ENCODE measurements at places on chromosomes 11 and 22.

- DNase-seq, result peak; percentile 28
Measured at GRCh38 chr11:43573233-43573632, 107.3 kb upstream of the HSD17B12 start.

- no peak for DNase-seq
Measured at GRCh38 chr22:47032956-47033647, 270.7 kb downstream of the TBC1D22A start.

- DNase-seq, result no peak
Measured at GRCh38 chr11:12007769-12008737, at the start of gene DKK3. DKK3 (minus strand) TSS chr11:12008626; CDS start chr11:12008582, 44 bp downstream.

DNA sequence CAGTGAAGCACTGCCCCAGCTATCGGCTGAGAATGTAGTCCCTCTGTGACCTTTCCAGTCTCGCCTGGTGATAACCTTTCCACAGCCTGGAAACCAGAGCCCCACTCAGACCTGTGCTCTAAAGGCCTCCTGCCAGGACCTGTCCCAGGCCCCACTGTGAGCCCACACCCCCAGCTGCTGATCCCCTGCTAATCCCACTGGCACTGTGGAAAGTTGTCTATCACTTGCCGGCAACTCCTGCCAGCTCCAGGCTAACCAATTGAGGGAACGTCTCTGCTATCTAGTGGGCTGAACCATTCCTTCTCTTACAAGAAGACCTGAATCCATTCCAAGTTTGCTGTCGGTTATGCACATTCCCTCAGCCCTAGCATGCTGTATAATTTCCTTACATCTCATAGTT lies 328.2 kb downstream of the FAM181B start:
- no peak for DNase-seq

GRCh38 chr11:94186342-94187203 lies 57.9 kb downstream of the PANX1 start:
- DNase-seq, result no peak

DNA sequence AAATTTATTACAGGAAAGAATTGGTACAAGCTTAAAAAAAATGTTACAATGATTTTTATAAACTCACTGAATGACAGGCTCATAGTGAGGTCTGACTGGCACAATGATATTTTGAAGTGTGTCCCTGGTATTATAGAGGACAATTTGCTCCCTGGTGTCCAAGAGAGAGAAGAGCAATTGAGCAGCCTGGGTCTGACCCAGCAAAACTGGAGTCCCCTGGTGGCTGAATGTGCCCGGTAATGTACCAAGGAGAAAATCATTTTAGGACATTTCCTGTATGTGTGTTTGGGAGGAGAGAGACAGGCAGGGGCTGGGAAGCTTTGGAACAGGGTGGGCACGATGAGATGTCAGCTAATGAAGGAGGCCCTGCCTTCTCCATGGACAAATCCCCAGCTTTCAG lies 125.3 kb downstream of the APOL5 start:
- peak; percentile 51 for DNase-seq

- DNase-seq, result no peak
Measured at GRCh38 chr11:86740628-86741483, 59.5 kb upstream of the PRSS23 start.

DNA sequence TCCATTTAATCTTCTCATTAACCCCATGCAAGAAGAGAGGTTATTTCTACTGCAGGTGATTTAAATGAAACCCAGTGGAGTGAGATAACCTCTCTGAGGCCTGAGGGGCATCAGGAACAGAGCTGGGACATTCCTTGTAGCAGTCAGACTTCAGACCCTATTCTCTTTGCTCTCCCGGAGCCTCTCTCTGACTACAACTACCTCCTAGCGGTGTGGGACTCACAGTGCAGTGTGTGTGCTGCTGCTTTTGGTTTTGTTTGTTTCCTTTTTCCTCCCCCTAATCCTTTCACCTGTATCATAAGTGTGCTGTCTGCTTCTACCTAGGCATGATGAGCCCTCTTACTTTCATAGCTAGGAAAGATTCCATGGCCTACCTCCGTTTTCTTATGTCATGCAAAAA lies 769.6 kb downstream of the NTM start:
- no peak for DNase-seq

GRCh38 chr22:37079158-37079557 lies 27.6 kb downstream of the KCTD17 start:
- DNase-seq, result no peak

- no peak for DNase-seq
Measured at GRCh38 chr11:7630002-7630401, 43.3 kb downstream of the CYB5R2 start.

GRCh38 chr22:40112595-40112994 lies 65.1 kb upstream of the TNRC6B start:
- DNase-seq, result no peak

DNA sequence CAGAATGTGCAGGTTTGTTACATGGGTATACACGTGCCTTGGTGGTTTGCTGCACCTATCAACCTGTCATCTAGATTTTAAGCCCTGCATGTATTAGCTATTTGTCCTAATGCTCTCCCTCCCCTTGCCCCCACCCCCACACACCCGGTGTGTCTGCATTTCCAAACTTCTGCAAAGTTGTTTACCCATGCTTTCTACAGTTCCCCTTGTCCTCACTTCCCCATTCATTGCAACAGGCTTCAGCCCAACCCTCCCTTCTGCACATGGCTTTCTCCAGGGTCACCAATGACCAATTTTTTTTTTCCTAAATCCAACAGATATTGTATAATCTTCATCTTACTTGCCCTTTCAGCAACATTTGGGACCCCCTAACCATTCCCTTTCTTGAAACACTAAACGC lies 32.0 kb upstream of the NUP50 start:
- no peak for DNase-seq

DNA sequence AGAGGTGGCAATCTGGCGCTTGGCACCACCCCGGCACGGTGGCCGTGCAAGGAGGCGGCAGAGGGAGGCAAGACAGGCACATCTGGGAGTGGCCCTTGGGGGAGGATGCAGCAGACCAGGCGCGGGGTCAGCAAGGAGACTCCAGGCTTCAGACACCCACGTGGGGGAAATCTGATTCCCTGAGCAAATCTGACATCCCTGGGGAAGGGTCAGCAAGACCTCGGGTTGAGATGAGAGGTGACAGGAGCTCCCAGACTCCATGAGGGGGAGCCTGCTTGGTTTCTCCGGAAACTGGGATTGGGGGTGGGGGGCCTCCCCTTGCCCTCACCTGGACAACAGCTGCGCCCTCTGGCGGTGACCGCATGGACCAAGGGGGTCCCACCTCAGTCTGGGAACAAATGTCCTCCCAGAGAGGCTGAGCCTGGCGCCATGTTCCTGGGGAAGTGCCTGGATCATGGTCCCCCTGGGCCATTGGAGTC lies 4.0 kb upstream of the RCOR2 start:
- DNase-seq, result no peak

- no peak for DNase-seq
Measured at GRCh38 chr11:3879216-3879966, 23.9 kb downstream of the STIM1 start.

DNA sequence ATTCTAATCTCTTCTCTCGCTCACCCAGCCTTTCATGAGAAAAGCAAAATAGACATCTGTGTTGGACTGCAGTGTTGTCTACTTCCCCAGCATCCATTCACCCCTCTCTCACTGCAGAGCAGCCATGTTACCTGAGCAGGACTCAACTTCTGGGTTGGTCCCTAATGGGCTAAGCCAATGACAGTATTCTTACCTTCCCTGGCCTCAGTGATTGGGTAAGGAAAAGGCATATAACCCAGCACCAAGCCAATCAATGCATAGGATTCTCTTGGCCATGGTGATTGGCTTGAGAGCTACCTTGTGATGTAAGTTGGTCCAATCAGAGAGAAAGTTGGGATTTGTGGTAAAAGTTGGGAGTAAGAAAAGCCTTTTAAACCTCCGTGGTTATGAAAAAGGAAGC lies 99.8 kb upstream of the NECTIN1 start:
- no peak for DNase-seq

GRCh38 chr11:106415510-106415909 lies 338.0 kb downstream of the AASDHPPT start:
- DNase-seq, result no peak

DNA sequence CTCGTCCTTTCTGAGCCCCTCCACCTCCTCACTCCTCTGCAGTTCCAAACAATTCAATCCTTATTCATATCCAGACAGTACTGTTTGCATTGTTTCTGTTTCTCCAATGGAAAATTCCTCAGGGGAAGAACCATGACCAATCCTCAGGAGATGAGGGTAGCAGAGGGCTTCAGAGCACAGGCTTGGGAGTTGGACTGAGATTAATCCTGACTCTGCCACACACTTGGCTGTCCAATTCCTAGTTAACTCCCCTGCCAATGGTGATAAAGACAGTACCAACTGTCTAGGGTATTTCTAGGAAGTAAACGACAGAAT lies 58.0 kb downstream of the MICAL3 start:
- DNase-seq, result no peak

DNA sequence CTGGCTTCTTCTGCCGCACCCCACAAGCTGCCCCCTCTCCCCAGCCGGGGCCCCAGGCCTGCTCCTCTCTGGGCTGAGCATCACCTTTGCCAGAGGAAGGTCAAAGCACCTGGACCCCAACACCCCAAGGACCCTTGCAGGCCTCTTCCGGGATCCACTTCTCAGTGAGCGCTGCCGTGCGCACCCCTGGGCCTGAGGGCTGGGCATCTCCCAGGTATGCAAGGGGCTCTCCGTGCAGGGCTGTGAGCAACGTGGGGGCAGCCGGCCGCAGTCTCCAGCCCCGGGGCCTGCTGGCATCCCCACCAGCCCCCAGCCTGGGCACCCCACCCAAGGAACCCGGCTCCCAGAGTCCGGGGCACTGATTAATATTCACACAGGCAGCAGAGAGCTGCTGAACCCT lies 64.0 kb downstream of the BRD1 start:
- no peak for DNase-seq

- DNase-seq, result no peak
Measured at GRCh38 chr11:125479137-125479536, 16.9 kb downstream of the FEZ1 start.

DNA sequence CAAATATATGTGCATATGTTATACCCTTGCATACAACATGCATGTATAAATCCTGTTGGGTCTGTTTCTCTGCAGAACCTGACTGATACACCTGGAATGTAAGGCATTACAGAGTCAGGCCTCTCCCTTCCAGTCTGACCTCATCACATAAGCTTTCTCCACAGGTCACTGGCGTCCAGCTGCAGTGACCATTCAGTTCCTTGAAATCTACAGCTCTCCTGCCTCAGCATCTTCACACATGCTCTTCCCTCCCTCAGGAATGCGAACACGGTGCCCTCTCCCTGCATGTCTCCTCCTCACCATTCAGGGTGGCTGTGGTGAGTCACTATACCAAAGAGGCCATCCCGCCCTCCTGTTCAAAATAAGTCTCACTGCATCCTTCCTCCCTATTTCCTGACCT lies 657.8 kb upstream of the B3GAT1 start:
- DNase-seq, result no peak

DNA sequence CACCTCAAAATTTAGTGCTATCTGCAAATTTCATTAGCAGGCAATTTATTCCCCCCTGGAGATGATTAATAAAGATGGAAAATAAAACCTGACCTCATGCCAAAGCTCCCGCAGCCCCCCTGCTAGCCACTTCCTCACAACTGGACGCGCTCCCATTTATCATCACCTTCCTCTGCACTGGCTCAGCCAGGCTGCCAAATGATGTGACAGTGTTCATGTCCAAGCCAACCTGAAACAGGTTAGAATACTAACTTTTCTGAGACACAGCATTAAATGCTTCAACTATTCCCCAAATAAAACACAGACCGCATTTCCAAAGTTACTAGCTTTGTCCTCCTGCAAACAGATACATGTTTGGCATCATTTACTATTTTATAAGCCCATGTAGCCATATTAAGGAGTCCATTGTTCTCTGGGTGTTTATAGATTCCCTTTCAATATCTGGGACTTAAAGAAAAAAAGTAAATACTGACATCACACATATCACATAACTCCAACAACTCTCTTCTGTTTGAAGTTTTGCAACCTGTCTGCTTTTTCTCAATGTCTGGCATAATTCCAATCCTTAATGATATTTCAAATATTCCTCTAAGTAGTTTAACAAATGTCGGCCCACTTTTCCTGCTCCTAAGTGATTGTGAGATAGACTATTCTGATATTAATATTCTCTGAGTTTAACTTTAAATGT lies 829.7 kb upstream of the FAT3 start:
- DNase-seq, result no peak

DNA sequence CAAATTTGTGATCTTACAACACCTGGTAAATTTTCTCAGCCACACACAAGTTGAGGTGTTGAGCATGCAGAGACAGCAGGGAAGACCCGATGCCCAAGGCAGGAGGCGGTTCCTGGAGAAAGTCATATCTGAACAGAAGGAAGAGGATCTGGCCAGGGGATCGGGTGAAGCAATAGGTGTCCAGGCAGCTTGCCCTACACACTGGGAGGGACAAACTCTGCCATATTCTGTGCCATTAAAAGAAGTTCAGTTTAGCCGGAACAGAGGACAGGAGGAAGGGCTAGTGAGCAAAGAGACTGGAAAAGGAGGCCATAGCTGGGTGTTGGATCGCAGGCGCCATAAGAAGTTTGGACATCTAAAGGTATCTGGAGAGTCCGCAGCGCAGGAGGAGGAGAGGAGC lies 76.5 kb downstream of the TMPRSS5 start:
- no peak for DNase-seq

DNA sequence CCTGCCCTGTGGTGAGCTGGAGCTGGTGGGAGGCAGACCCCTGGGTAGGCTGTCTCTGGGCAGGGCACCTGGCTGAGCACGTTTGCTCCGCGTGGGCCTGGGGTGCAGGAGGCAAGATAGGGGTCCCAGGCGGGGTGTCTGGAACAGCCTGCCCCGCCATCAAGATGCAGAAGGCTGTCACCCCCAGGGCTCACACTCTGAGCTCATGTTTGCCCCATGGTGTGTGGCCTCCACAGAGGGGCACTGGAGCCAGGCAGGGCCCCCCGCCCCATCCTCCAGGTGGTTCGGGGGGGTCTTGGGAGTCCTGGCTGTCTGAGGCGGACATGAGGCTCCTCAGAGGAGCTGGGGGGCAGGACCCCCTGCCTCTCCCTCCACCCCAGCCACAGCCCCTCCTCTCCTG lies 28.9 kb upstream of the CARS1 start:
- DNase-seq, result no peak

- no peak for DNase-seq
Measured at GRCh38 chr22:32607086-32607485, 132.5 kb downstream of the FBXO7 start.

GRCh38 chr22:49216579-49216978 lies 611.1 kb downstream of the BRD1 start:
- DNase-seq, result peak; percentile 1

DNA sequence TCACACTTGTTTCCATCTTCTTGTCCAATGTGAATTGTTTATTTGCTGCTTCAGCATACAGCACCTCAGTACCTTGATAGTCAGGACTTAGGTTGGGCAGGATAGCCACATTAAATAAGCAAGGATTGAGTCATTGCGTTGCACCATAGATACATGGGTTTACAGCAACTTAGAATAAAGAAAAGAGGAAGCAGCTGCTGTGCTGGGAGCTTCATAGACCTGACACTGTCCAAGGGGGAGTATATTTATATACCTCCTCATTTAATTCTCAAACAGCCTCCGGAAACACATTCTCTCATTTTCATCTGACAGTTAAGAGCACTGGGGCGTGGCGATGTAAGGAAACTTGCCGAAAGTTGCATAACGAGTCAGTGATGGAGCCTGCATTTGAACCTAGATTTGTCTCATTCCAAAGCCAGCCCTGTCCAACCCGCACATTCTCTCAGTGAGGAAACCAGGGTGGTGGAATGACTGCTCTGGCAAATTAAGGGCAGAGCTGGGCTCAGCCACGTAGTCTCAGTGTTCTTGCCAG lies 42.2 kb downstream of the UBASH3B start:
- DNase-seq, result no peak

Measured in HAP-1 (cell line).